Activated T-helper 9 cell treated with anti-CD3 and anti-CD28 coated beads, Interleukin-2, amount 50 U/mL, for 16 hours (primary cell): ENCODE measurements at places on chromosomes 12 and 14.

DNA sequence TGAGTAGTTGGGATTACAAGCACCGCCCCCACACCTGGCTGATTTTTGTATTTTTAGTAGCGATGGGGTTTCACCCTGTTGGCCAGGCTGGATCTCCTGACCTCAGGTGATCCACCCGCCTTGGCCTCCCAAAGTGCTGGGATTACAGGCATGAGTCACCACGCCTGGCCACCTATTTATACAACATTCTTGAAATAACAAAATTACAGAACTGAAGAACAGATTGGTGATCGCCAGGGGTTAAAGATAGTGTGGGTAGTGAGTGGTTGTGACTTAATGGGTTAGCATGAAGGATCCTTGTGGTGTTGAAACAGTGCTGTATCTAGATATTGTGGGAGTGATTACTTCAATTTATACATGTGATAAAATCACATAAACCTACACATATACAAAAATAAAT is 7.4 kb downstream of the GLIPR1L1 start:
- no peak for DNase-seq

DNA sequence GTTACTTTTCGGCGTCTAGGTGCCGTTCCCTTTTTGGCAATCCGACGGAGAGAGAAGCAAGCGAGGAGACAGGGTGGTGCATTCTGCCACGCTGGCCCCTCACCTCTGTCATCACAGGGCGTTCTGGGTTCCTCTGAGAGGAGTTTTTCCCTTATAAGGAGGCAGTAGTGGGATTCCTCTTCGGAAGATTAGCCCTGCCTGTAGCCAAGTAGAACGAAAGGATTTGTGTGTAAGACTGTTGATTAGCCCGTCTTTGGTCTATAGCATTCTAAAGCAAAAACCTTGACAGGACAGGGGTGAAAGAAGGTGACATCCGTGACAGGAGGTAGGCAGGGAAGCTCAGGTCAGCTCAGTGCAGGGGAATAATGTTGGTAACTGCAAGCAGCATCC is 9.1 kb upstream of the NEMF start:
- DNase-seq: peak; percentile 33

DNA sequence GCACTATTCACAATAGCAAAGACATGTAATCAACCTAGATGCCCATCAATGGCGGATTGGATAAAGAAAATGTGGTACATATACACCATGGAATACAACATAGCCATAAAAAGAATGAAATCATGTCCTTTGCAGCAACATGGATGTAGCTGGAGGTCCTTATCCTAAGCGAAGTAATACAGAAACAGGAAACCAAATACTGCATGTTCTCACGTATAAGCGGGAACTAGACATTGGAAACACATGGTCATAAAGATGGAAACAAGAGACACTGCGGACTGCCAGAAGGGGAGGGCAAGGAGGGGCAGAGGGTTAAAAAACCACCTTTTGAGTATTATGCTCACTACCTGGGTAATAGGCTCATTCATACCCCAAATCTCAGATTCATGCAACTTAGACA is 234.1 kb upstream of the PLXNC1 start:
- no peak for DNase-seq

DNA sequence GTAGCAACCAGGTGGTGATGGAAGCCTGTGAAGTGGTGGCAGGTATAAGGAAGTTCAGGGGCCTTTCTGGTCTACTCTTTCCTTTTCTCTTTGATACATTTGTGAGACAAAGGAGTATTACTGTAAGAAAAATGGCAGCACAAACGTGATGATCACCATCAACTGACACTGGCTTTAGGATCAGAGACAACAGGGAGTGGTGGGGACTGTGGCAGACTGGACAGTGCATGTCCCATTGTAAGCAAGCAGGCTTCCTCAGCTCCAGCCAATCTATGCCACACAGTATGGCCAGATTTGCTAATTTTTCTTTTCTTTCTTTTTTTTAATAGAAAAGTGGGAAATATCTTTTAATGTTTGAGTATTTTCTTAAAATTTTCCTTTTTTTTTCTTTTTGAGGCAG is 19.0 kb upstream of the IFT81 start:
- no peak for DNase-seq

DNA sequence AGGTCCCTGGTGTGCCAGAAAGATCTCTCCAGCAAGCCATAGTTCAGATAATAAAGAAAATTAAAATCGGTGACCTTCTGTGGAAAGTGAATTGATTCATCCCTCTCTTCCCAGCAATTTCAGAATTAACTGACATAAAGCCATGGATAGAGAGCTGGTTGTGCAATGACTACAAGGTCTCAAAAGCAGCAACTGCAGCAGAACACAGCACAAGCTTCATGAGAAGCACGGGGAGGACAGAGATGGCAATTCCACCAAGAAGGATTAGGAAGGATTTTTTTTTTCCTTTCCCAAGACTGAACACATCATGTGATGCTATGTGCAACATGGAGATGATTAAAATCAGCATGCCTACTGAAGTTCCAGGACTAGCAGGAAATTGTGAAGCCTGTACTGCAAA is 154.9 kb upstream of the PLEKHG7 start:
- DNase-seq: no peak

DNA sequence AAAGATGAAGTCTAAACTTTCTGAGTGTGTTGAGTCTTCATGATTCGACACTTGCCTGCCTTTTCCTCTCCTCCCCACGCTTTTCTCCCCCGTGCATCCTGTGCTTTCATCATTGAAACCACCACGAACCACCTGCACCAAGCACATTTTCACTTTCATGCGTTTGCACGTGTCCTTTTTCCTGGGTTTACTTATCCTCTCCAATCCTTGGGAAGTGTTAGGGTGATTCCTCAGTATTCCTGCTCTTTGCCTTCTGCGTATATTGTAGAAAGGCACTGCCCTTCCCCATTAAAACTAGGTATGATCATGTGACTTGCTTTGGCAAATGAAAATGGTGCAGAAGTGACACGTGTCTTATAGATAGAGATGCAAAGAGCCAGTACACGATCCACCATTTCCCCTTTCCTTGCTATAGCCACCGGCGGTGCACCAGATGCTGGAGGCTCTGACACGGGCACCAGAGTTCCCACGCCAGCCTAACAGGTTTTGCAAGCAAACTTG is 106.6 kb downstream of the BRMS1L start:
- no peak for DNase-seq

GRCh38 chr12:110533607-110534006 is 31.5 kb downstream of the RAD9B start:
- no peak for DNase-seq
